Progenitor cell of endocrine pancreas (in vitro differentiated cells): ENCODE measurements at places on chromosomes 12 and 14. TPM values are rescaled to one million over a fixed set of nuclear protein-coding genes. Genes with fewer than 3 reads are reported as not detected.

DNA sequence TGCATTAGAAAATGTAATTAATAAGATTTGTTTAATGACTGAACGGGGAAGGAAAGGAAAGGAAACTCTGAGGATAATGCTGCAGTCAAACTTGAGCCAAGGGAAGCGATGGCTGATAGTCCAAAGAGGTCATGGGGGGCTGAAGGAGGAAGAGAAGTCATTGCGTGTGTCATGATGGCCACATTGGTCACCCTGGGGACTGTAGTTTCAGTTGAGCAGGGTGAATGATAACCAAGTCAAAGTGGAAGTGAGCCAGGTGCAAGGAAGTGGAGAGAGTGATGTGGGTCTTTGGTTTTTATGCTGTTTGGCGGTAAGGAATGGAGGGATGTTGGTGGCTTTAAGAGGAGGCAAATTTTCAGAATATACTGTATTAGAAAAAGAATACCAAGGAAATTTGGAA is 21.6 kb downstream of the C12orf75 start:
- H3K4me1 ChIP-seq = peaks cover 50% of the 10 kb centered on the region
- DNase-seq = no peak
- H3K36me3 ChIP-seq = peaks cover 35% of the 10 kb centered on the region
- no peak overlapping the region for H3K4me3 ChIP-seq
- H3K27me3 ChIP-seq = no peaks in the 10 kb centered on the region
- H3K27ac ChIP-seq = peak overlapping the region; percentile 6

CCDC175 gene
- 0.20 and 0.26 TPM in 2 replicates for total RNA-seq

DNA sequence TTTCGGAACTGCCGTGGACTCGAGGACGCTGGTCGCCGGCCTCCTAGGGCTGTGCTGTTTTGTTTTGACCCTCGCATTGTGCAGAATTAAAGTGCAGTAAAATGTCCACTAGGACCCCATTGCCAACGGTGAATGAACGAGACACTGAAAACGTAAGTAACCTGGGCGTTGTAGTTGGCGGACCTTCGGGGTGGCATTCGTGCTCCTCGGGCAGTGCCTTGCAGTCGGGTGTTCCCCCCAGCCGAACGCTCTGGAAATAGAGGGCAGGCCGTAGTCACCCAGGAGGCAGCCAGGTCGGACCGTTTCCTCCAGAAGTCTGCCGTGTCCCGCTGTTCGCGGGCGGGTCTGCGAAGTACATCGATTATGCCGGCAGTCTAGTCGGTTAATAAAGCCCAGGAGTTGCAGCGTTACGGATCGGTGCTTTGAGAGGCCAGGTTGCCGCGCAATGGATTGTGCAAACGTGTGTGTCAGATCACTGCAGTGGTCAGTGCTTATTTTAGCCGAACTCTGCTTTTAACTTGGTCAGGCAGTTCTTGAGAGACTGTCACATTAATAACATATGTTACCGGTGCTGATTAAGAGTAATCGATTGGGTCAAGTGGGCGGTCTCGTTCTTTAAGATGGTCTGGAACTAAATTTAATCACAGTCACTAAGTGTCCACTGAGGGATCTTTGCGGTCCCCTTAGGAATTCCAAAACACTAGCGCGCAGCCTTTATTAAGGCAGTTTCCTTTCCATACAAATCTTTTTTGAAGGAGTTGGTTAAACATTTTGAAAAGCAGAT is 906 bp downstream of the MARK3 start:
- peak; percentile 25 for DNase-seq
- peak overlapping the region; percentile 93 for H3K27ac ChIP-seq
- no peaks in the 10 kb centered on the region for H3K36me3 ChIP-seq

- no peak overlapping the region for H3K27ac ChIP-seq
- no peak for DNase-seq
- peaks cover 3% of the 10 kb centered on the region for H3K4me1 ChIP-seq
Measured at GRCh38 chr12:66210840-66211239, 21.8 kb downstream of the IRAK3 start.

ATXN3 gene
- 31.9 and 33.4 TPM in 2 replicates for total RNA-seq

- H3K27me3 ChIP-seq = peaks cover 49% of the 10 kb centered on the region
- DNase-seq = no peak
- no peaks in the 10 kb centered on the region for H3K36me3 ChIP-seq
- H3K4me1 ChIP-seq = peaks cover 14% of the 10 kb centered on the region
Measured at GRCh38 chr14:38203929-38204718, 3.6 kb upstream of the SSTR1 start.

DNA sequence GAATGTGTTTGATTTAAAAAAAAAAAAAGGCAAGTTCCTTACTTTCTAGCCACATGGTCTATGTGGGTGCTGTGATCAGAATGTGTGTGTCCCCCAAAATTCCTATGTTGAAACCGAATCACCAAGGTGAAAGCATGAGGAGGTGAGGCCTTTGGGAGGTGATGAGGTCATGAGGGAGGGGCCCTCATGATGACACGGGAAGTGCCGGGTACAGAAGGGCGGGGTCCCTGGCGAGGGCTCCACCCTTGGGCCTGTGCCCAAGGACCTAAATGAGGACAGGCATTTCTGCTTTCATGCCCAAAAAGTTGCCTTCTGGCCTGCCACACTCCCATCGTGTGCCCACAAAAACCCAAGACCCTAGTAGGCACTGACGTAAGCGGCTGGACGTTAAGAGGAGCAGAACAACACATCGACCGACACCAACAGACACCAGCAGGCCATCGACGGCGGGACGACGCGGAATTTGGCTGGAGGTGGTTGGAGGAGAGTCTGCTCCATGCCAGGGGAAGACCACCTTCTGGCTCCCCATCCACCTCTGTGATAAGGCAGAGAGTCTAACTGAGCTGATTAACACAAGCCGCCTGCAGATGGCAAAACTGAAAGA is 211.8 kb downstream of the FOXN3 start:
- H3K27ac ChIP-seq = no peak overlapping the region
- H3K4me1 ChIP-seq = no peaks in the 10 kb centered on the region
- peaks cover 6% of the 10 kb centered on the region for H3K36me3 ChIP-seq
- H3K27me3 ChIP-seq = peaks cover 6% of the 10 kb centered on the region

DNA sequence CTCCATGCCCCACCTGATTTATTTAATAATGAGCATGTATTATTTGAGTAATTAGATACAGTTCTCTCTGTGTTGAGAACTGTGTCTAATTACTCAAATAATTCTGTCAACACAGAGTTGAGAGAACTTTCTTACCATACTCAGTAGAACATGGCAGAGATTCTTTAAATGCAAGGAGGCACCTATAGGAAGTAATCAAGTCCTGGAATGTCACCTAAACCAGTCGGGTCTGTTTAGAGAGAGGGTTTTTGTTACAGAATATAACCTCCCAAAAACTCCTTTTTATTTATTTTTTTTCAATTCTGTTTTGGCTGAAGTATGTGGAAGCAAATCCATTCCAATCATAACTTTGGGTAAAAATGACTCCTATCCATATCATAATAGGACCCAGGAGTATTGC is 37.5 kb upstream of the CIT start:
- H3K27ac ChIP-seq = no peak overlapping the region
- no peaks in the 10 kb centered on the region for H3K4me1 ChIP-seq
- DNase-seq = no peak

CLEC4A gene
- 0.36 and 1.0 TPM in 2 replicates for total RNA-seq

DNA sequence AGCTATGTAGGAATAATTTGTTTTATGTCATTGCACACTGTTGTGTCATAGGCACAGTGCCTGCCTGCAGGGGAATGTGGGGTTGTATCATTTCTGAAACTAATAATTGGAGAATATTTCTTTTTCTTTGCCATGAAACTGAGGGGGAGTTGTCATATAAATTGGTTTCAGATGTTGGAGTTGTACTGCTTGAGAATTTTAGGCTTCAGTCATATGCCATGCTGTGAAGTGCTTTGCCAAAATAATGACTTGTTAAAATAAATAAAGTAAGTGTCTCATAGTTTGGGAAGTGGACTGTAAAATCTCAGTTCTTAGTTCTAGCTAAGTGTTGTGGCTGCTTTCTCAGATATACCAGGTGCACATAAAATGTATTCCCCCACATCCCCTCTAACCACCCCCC is 116.8 kb downstream of the DAAM1 start:
- H3K27me3 ChIP-seq = no peaks in the 10 kb centered on the region
- H3K36me3 ChIP-seq = no peaks in the 10 kb centered on the region
- H3K27ac ChIP-seq = peak overlapping the region; percentile 61

GRCh38 chr14:45678163-45678562 is 425.2 kb upstream of the MIS18BP1 start:
- no peaks in the 10 kb centered on the region for H3K36me3 ChIP-seq
- H3K27me3 ChIP-seq = no peaks in the 10 kb centered on the region
- H3K4me1 ChIP-seq = no peaks in the 10 kb centered on the region
- DNase-seq = no peak
- no peak overlapping the region for H3K4me3 ChIP-seq
- H3K27ac ChIP-seq = no peak overlapping the region

GRCh38 chr12:43733687-43734086 is 24.9 kb downstream of the PUS7L start:
- H3K4me3 ChIP-seq = no peak overlapping the region
- H3K36me3 ChIP-seq = no peaks in the 10 kb centered on the region
- no peaks in the 10 kb centered on the region for H3K4me1 ChIP-seq
- no peaks in the 10 kb centered on the region for H3K27me3 ChIP-seq
- no peak overlapping the region for H3K27ac ChIP-seq

DNA sequence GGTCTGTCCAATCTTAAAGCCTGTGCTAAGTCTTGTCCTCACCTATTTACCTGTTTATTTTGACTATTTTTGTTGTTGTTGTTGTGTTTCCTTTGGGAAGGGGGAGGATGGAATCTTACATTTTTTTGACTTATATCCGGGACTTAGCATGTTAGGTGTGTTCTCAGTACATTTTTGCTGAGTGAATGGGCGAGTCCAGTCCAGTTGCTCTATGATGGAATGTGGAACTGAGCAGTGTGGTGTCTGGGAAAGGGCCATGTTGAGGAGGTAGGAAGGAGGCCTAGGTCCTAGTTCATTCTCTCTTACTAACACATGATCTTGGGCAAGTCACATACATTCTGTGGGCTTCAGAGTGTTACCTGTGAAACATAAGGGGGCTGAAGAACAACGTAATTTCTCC is 80.9 kb upstream of the SLC38A2 start:
- DNase-seq = no peak
- H3K36me3 ChIP-seq = no peaks in the 10 kb centered on the region
- no peaks in the 10 kb centered on the region for H3K27me3 ChIP-seq
- peaks cover 23% of the 10 kb centered on the region for H3K4me1 ChIP-seq
- H3K4me3 ChIP-seq = no peak overlapping the region

DNA sequence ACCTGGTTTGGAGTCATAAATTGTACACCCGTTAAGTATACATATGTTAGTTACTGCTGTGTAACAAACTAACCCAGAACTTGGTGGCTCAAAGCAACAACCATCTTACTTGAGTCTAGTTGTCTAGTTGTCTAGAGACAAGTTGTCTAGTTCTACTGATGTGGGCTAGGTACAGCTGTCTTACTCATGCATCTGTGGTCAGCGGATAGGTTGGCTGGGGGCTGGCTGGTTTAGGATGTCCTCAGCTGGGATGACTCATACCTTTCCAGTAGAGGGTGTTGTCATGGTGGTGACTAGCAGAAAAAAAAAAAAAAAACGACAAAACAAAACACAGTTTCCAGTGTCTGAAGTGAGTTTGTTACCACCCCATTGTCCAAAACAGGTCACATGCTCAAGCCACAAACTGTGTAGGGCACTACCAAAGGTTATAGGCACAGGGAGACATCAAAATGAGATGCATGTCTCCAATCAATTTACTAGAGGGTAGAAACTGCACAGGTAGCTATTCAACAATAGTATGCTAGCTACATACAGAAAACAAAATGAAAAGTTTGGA is 680.3 kb downstream of the MED13L start:
- no peaks in the 10 kb centered on the region for H3K36me3 ChIP-seq
- no peak for DNase-seq
- H3K27me3 ChIP-seq = peaks cover 28% of the 10 kb centered on the region

PAPLN gene
- 2.0 and 2.7 TPM in 2 replicates for total RNA-seq

DERA gene
- 41.9 and 49.8 TPM in 2 replicates for total RNA-seq

COL2A1 gene
- 424 and 446 TPM in 2 replicates for total RNA-seq

DNA sequence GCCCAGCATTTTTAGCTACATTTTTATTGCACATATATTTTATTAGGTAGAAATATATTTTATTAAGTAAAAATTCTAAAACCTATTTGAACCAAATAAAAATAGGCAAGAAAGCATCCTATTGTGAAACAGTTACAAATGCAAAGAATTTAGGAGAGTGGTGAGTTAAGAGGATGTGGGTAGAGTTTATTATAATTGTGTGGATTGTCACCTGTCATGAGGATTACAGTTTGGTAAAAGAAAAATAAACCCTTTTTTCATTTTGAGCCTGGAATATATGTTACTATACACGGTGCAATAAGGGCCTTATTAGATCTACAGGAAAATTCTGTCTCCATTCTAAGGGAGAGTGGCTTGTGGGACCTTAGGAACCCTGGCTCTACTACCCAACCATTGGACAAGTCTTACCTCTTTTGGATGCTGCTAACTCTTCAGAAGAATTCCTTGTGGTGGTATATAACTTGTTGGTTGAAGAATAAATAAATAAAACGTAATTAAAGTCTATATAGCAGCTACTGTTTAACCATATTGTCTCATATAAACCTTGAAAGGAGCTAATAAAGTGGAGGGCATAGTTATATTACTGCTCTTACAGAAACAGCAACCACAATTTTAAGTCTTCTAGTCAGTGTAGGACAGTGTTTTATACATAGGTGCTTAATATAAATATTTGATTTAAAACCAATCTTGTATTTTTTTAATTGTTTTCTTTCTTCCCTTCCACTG is 67.8 kb downstream of the FGD4 start:
- no peak for DNase-seq
- H3K27me3 ChIP-seq = no peaks in the 10 kb centered on the region
- H3K4me1 ChIP-seq = no peaks in the 10 kb centered on the region
- no peak overlapping the region for H3K4me3 ChIP-seq
- H3K27ac ChIP-seq = no peak overlapping the region

ORAI1 gene
- total RNA-seq = 18.9 and 19.3 TPM in 2 replicates

GRCh38 chr14:25756876-25757275 is 706.9 kb upstream of the STXBP6 start:
- H3K27me3 ChIP-seq = no peaks in the 10 kb centered on the region
- no peaks in the 10 kb centered on the region for H3K4me1 ChIP-seq
- H3K4me3 ChIP-seq = no peak overlapping the region
- DNase-seq = no peak
- H3K27ac ChIP-seq = no peak overlapping the region
- H3K36me3 ChIP-seq = no peaks in the 10 kb centered on the region

NGB gene
- not detected in 2 replicates for total RNA-seq

SVOP gene
- total RNA-seq = 1.7 and 2.1 TPM in 2 replicates

- H3K4me3 ChIP-seq = no peak overlapping the region
- H3K27ac ChIP-seq = no peak overlapping the region
- peaks cover 28% of the 10 kb centered on the region for H3K27me3 ChIP-seq
- H3K4me1 ChIP-seq = peaks cover 6% of the 10 kb centered on the region
Measured at GRCh38 chr12:5390174-5390799, 41.6 kb upstream of the NTF3 start.

GRCh38 chr14:64053694-64054669 is 201.2 kb downstream of the SYNE2 start:
- DNase-seq = no peak
- peaks cover 33% of the 10 kb centered on the region for H3K36me3 ChIP-seq
- H3K27me3 ChIP-seq = no peaks in the 10 kb centered on the region
- no peak overlapping the region for H3K4me3 ChIP-seq

C14orf132 gene
- total RNA-seq = 49.6 and 58.3 TPM in 2 replicates
